ENCODE measurements at places on chromosomes 5 and 9. TPM values are rescaled to one million over a fixed set of nuclear protein-coding genes. Genes with fewer than 3 reads are reported as not detected.

DNA sequence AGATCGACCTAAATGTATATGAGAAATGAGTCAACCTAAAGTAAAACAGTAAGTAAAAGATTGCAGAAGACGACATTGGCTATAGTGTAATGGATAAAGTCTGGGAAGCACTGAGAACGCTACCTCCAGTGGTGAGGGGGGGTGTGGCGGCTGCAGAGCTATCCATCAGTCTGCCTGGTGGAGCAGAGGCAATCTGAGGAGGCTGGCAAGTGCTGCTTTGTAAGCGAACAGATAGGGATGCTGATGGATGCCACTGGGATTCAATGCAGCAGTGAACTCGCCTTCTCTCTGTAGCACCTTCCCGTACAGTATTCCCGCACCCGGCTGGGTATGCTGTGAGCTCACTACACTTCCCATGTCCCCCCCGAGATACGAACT, 261.5 kb downstream of the NSG2 start:
- no peak for DNase-seq
- peaks cover 1% of the 10 kb centered on the region for H3K4me1 ChIP-seq
- no peaks in the 10 kb centered on the region for H3K36me3 ChIP-seq
- no peak overlapping the region for H3K4me3 ChIP-seq

- H3K27ac ChIP-seq = no peak overlapping the region
- no peak for DNase-seq
- H3K27me3 ChIP-seq = no peaks in the 10 kb centered on the region
- no peaks in the 10 kb centered on the region for H3K36me3 ChIP-seq
These were observed 901.2 kb upstream of the COX7C start for GRCh38 chr5:85716344-85717202.

DNA sequence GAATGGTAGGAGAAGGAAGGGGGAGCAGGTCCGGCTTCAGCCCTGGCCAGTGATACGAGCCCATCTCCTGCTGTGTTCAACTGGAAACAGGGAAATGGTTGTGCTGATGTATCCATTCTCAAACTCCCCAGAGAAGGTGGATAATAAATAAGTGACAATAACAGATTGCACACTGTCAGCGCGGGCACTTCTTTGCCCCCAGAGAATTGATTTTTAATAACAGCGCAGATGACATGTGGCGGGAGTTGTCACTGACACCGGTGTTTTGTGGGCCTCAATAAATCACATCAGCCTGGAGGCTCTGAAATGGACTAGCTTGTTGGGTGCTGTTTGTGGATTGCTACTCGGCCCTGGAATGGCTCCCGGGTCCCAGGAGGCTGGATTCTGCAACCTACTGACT, 141.4 kb upstream of the PANK3 start:
- H3K27ac ChIP-seq = no peak overlapping the region
- H3K4me1 ChIP-seq = no peaks in the 10 kb centered on the region
- H3K27me3 ChIP-seq = peaks cover 3% of the 10 kb centered on the region
- H3K36me3 ChIP-seq = no peaks in the 10 kb centered on the region

DNA sequence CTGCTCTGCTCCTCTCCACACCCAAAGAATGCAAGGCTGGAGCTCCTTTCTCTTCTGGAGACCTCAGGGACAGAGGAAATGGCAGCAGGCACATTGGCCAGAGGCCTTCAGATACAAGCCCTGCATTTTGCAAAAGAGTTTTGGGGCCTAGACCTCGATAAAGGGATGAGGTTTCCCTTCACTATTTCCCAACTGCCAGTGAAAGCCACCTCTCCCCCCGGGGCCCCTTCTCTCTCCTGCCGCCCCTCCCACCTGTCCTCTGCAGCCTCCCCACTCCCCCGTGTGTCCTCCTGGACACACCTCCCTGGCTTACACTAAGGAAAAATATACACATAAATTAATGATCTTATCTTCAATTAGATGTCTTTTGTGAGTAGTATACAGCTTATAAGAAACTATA, 21.3 kb upstream of the LMNB1 start:
- no peak for DNase-seq
- peaks cover 55% of the 10 kb centered on the region for H3K4me1 ChIP-seq
- peaks cover 5% of the 10 kb centered on the region for H3K36me3 ChIP-seq
- no peaks in the 10 kb centered on the region for H3K27me3 ChIP-seq
- H3K27ac ChIP-seq = no peak overlapping the region

- H3K36me3 ChIP-seq = no peaks in the 10 kb centered on the region
- no peaks in the 10 kb centered on the region for H3K4me1 ChIP-seq
- H3K27me3 ChIP-seq = no peaks in the 10 kb centered on the region
- no peak overlapping the region for H3K4me3 ChIP-seq
- H3K27ac ChIP-seq = no peak overlapping the region
- no peak for DNase-seq
These were observed 811.6 kb downstream of the TLE4 start for GRCh38 chr9:80383331-80383730.

- no peaks in the 10 kb centered on the region for H3K36me3 ChIP-seq
- no peak overlapping the region for H3K4me3 ChIP-seq
- no peak overlapping the region for H3K27ac ChIP-seq
- no peaks in the 10 kb centered on the region for H3K27me3 ChIP-seq
These were observed 34.8 kb upstream of the CDH6 start for GRCh38 chr5:31158686-31159085.

GRCh38 chr9:89096807-89097206, 81.8 kb downstream of the SHC3 start:
- no peaks in the 10 kb centered on the region for H3K4me1 ChIP-seq
- H3K27me3 ChIP-seq = peaks cover 3% of the 10 kb centered on the region
- no peak for DNase-seq
- H3K36me3 ChIP-seq = no peaks in the 10 kb centered on the region
- no peak overlapping the region for H3K27ac ChIP-seq
- H3K4me3 ChIP-seq = no peak overlapping the region

DNA sequence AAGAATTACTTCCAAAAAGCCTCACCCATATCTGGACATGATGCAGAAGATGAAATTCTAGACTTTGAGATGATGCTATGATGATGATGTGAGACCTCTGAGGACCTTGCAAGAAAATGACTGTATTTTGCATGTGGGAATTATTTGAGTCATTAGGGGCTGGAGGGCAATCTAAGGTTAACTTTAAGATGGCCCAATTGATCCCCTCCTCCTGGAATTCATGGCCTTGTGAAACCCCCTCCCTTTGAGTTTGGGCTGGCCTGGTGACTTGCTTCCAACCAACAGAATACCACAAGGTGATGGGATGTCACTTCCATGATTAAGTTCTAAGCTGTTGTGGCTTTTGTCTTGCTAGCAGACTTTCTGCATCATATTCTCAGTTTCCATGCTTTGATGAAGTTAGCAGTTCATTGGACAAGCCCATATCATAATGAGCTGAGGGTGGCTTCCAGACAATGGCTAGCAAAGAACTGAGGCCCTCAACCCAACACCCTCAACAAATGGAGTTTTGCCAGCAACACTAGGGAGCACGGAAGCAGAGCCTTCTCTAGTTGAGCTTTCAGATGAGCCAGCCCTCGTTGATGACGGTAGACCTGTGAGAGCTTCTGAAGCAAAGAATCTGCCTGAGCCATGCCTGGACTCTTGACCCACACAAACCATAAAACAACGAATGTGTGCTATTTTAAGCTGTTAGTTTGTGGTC, 7.4 kb upstream of the AMACR start:
- peaks cover 16% of the 10 kb centered on the region for H3K4me1 ChIP-seq
- no peak overlapping the region for H3K4me3 ChIP-seq
- H3K36me3 ChIP-seq = peaks cover 10% of the 10 kb centered on the region

DNA sequence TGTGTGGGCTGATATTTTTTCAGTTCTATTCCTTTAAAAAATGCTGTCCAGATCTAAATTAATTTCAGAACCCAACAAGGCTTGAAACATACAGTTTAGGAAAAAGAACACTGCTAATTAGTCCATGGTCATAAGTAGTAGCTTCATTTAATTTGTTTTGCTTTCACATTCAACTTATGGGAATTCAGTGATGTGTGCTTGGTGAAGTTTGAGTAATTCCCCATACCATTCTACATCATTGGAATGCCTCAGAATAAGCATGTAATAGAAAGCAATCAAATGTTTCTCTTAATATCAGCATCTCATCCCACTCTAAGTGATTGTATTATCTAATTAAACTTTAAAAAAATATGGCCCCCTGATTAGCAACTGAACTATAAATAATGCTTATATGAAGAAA, 2.7 kb downstream of the CNTLN start:
- H3K4me3 ChIP-seq = no peak overlapping the region
- no peak for DNase-seq
- peaks cover 5% of the 10 kb centered on the region for H3K4me1 ChIP-seq

DNA sequence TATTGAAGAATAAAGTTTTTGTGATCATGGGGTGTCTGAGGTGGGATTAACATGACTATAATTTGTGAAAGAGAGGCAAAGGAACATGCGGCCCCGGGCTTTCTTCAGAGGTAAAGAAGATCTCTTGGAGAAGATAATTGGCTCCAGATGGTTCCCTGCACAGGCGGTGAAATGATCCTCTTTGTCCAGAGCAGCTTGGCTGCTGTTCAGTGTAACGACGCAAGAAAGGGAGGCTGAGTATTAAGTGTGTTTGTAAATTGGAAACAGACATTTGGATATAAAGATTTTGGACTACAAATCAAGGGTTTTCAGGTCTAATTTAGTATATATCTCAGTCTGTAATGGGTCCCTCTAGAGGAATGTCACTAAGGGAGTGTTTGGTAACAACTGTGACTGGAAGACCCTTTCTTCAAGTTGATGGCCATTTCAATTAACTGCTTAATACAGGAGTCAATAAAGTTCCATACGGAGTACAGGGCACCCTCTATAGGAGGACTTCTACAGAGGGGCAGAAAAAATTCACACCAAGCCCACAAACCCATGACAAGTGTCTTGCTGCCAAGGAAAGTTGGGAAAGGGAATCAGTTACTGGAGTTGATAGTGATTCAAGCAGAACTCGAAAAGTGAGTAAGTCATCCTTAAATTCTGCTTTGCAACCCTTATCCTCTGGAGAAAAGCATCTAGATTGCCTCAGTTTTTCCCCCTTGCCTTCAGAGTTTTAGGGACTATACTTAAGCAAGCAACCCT, 4.1 kb downstream of the EQTN start:
- no peak overlapping the region for H3K4me3 ChIP-seq
- no peak for DNase-seq
- no peaks in the 10 kb centered on the region for H3K36me3 ChIP-seq
- no peaks in the 10 kb centered on the region for H3K4me1 ChIP-seq
- H3K27ac ChIP-seq = no peak overlapping the region

SPARC gene
- total RNA-seq = not detected

SPATA31E1 gene
- not detected for total RNA-seq

ADAMTS6 gene
- 1.7 TPM for total RNA-seq

GRCh38 chr5:171965745-171966144, 40.7 kb downstream of the FBXW11 start:
- H3K36me3 ChIP-seq = peaks cover 30% of the 10 kb centered on the region
- peaks cover 41% of the 10 kb centered on the region for H3K4me1 ChIP-seq
- no peak overlapping the region for H3K4me3 ChIP-seq
- no peaks in the 10 kb centered on the region for H3K27me3 ChIP-seq
- DNase-seq = no peak
- H3K27ac ChIP-seq = no peak overlapping the region

GRCh38 chr5:153881687-153882086, 157.0 kb downstream of the FAM114A2 start:
- no peaks in the 10 kb centered on the region for H3K27me3 ChIP-seq
- no peak overlapping the region for H3K4me3 ChIP-seq
- H3K36me3 ChIP-seq = no peaks in the 10 kb centered on the region
- H3K27ac ChIP-seq = no peak overlapping the region

GRCh38 chr9:110604171-110604601, 24.6 kb upstream of the SVEP1 start:
- DNase-seq = no peak
- H3K27ac ChIP-seq = no peak overlapping the region
- H3K36me3 ChIP-seq = no peaks in the 10 kb centered on the region

DNA sequence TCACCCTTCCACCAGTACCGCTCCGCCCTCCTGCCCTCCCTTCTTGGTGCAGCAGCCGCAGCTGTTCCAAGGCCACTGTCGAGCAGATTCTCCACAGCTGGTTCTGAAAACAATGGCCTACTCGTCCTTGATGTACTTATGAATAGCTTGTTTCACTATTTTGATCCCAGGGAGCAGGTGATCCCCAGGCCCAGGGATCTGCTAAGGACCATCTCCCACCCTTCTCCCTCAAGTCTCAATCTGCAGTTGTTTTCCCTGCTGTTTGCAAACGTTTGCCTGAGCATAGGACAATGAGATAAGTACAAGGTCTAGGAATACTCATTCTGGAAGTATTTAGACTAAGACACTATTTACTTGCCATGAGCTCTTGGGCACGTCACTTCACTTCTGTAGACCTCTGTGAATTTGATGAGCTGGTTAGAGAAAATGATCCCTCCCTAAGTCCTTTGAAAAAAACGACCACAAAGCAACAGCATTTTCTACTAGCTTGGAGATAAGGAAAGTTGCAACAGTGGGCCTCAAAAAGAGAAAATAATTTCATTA, 1.8 kb downstream of the LURAP1L start:
- no peak for DNase-seq
- H3K27ac ChIP-seq = no peak overlapping the region
- peaks cover 18% of the 10 kb centered on the region for H3K27me3 ChIP-seq
- no peaks in the 10 kb centered on the region for H3K36me3 ChIP-seq
- no peaks in the 10 kb centered on the region for H3K4me1 ChIP-seq

DNA sequence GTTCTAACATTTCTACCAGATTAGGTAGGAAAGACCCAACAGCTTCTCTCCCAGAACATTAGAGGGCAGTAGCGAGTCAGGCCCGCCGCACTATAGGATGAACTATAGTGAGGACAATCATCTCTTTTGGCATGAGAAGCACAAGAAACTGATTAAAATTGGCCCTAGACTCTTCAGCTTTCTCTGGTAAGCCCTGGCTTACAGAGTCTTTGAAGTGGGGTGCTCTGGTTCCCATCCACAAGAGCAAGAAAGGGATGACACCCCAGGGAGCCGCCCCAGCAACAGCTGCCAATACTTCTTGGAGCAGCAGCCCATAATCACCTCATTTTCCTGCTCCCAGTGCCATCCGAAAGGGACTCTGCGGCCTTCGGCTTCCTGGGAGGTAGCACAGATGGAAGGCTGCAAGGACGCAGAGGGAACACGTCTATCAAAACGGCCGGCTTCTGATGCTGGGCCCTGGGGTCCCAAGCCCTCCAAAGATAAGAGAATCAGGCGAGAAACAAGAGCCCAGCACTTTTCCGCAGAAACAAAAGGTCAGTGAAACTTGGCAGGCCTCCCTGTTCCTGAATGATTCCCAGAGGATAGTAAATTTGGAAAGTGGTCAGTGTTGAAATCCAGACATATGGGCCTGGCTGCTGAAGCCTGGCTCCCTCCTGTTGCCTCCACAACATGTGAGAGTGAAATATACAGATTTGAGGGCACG, 69.3 kb downstream of the HSD17B3 start:
- peaks cover 52% of the 10 kb centered on the region for H3K27me3 ChIP-seq
- no peak overlapping the region for H3K27ac ChIP-seq

- no peaks in the 10 kb centered on the region for H3K27me3 ChIP-seq
- no peak overlapping the region for H3K27ac ChIP-seq
- no peak for DNase-seq
- H3K4me1 ChIP-seq = no peaks in the 10 kb centered on the region
- no peak overlapping the region for H3K4me3 ChIP-seq
- no peaks in the 10 kb centered on the region for H3K36me3 ChIP-seq
These were observed 158.0 kb downstream of the DMRT2 start for GRCh38 chr9:1208157-1208556.
